Kasumi-1 (cell line): ENCODE measurements at places on chromosomes 6 and 20.

GRCh38 chr20:8390037-8390433 lies 258.0 kb downstream of the PLCB1 start:
- DNase-seq, result no peak

- peak; percentile 10 for DNase-seq
Observed at GRCh38 chr6:99543968-99544367, 24.5 kb downstream of the CCNC start.

DNA sequence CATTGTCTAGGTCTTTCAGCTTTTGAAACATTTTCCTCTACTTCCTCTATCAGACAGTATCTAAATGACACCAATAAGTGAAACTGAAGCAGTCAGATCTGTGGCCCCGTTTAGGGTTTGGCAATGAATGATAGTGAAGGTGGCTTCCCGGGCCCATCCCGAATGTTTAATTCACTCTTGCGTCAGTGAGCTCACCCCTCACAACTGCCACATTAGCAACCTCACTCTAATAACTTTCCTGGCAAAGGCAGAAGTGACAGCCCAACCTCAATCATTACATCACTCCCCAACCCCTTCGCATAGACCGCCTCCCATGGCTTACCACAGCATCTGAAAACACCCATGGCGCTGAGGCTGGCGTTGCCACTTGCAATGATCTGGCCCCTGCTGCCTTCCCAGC lies 92.4 kb upstream of the CD83 start:
- DNase-seq, result no peak

- no peak for DNase-seq
Observed at GRCh38 chr6:160065200-160065599, 56.4 kb upstream of the SLC22A1 start.

DNA sequence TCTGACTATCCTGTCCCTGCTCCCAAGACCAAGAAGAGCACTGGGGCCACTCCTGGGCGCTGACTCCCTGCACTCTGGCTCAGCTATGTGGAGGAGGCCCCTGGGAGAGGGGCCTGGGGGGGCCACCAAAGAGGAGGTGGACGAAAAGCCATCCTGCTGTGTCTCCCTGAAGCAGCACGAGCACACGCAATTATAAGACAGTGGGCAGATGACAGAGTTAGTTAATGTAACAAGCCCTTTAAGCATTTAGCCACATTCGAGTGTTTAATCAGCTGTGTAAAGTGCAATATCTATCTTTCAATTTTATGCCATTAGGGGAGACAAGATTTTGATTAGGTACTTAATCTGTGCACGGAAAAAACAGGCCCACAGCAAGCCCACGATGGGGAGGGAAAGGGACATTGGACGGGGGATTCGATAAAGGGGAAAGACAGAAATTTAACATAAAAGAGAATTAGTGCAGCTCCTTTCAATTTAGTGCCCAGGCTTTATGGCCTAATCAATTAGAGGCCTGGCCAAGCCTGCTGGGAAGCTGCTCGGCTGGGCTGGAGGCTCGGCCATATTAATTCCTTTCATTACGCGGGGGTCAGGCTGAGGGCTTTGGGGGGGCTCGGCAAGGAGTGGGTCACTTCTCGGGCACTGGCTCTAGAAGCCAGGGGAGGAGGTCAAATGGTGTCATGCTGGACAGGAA lies 286.2 kb downstream of the DHX35 start:
- no peak for DNase-seq

DNA sequence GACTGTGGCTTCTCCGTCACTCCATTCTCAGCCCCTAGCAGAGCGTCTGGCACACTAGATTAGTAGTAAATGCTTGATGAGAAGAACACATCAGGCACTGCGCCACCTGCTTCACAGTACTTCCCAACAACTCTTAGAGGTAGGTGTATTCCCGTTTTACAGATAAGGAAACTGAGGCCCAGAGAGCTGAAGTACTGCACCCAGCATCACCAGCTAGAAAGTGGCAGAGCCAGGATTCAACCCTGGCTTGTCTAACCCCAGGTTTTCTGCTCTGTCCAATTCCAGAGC lies 3.5 kb downstream of the PRND start:
- no peak for DNase-seq

DNA sequence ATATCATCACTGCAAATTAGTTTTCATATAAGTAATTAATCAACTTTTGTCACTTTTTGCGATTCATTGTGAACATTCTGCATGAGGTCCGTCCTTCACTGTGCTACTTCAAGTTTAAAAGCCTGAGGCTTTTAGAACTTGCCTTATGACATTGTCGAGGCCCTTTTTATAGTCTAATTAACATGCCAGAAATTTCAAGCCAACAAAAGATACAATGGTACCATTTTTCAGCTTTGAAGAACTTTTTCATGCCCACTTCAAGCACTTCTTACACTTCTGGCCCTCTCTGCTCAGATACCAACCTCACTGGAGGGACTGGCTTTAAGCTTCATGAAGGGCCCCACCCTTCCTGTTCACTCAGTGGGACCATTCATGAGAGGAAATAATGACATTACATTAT lies 323.1 kb downstream of the TPBG start:
- no peak for DNase-seq

GRCh38 chr6:98203170-98203806 lies 631.1 kb upstream of the POU3F2 start:
- peak; percentile 63 for DNase-seq

GRCh38 chr6:100664274-100665040 lies 199.7 kb upstream of the SIM1 start:
- DNase-seq, result peak; percentile 48

DNA sequence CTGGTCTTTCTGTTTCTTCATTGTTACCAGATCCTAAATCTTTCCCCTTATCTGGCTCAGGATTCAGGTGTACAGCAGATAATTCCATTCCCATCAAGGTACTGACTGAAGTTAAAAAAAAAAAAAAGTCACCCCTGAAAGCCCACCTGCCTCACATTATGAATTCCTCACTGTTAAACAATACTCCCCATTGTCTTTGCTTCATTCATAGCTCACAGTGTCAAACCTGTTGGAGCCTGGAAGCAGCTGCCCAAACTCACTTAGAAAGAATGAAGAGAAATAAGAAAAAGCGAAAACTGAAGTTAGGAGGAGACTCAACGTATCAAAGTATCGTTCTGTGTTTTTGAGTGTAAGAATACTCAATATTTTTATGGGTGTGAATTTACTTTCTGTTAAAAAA lies 1.8 kb upstream of the DCBLD1 start:
- no peak for DNase-seq

DNA sequence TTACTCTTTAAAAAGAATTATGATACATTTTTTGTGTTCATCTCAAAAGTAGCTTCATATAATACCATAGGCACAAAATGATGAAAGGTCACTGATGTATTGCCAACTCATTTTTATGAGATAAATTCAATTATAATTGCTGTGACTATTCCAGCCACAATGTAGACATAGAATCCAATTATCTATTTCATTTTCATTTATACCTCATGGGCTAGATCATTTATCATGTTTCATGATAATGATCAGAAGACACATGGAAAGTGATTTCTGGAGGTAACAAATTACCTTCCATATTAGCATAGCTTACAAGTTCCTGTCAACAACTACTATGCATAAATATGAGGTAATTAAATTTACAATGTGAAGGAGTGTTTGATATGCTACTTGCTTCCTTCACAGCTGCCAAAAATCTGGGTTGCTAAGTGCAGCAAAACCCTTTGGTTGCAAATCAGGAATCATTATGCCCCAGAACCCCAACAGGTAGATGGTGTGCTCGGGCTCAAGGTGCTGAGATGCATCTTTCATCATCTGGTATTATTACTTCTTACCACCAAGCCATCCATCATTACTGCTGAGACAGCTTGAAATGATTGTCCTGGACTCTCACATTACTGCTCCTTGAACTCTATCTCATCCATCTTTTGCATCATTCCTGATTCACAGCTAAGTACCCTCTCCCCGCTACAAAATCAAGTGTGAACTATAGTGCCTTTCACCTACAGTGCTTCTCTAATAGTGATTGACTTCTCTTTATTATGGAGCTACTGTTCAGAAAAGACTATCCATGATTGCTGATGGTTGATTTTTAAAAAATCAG lies 306.0 kb upstream of the THEMIS start:
- no peak for DNase-seq

GRCh38 chr6:121309768-121310469 lies 24.4 kb downstream of the TBC1D32 start:
- no peak for DNase-seq

GRCh38 chr20:20665606-20666332 lies 46.7 kb downstream of the RALGAPA2 start:
- DNase-seq, result no peak

DNA sequence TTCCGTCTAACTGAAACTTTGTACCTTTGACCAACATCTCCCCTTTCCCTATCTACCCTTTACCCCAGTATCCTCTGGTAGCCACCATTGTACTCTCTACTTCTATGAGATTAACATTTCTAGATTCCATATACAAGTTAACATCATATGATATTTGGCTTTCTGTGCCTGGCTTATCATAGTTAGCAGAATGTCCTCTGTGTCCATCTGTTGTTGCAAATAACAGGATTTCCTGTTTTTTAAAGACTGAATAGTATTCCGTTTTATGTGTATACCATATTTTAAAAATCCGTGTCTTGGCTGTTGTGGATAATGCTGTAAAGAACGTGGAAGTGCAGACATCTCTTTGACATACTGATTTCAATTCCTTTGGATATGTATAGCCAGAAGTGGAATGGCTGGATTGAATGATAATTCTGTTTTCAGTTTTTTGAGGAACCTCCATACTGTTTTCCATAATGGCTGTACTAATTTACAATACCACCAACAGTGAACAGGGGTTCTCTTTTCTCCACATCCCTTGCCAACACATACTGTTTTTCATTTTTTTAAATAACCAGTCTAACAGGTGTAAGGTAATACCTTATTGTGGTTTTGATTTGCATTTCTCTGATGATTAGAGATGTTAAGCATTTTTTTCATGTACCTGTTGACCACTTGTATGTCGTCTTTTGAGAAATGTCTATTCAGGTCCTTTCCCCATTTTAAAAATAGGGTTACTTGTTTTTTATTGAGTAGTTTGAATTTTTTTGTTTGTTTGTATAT lies 53.8 kb downstream of the CDC5L start:
- no peak for DNase-seq

GRCh38 chr20:17691758-17692157 lies 8.0 kb upstream of the BANF2 start:
- no peak for DNase-seq

GRCh38 chr6:22807818-22808217 lies 238.5 kb downstream of the HDGFL1 start:
- DNase-seq, result no peak

DNA sequence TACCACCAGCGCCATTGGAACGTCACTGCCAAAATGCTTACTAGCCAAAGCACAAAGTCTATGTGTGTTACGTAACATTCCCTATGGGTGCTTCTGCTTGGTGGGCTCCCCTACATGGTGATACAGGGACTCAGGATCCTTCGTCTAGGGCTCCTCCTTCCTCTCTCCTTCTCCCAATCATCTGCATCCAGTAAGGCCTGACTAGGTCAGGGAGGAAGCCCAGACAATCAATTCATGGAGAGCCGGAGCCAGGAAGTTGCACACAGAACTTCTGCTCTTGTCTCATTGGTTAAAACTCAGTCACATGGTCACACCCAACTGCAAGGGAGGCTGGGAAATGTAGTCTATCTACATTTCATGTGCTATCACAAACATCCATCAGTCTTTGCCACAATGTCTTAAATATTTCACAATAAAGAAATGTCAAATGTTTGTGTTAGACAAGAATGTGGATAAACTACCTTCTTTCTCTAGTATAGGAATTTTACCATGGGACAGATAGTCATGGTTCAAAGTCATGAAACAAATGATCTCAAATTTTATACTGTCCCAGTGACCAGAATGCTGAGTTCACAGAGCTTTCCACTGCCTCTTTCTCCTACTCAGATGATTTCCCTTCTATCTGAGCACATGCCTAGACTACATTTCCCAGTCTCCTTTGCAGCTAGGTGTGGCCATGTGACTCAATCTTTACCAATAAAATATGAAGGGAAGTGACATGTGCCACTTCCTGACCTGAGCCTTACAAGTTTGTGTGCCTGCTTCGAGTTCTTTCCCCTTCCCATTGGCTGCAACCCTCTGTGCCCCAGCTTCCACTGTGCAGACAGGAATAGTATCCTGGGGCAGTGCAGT lies 9.3 kb upstream of the KCNK15 start:
- DNase-seq, result peak; percentile 89

- DNase-seq, result no peak
Observed at GRCh38 chr6:167296902-167297301, 5.8 kb downstream of the UNC93A start.

GRCh38 chr20:46089167-46089416 lies 670 bp downstream of the NCOA5 start:
- no peak for DNase-seq

DNA sequence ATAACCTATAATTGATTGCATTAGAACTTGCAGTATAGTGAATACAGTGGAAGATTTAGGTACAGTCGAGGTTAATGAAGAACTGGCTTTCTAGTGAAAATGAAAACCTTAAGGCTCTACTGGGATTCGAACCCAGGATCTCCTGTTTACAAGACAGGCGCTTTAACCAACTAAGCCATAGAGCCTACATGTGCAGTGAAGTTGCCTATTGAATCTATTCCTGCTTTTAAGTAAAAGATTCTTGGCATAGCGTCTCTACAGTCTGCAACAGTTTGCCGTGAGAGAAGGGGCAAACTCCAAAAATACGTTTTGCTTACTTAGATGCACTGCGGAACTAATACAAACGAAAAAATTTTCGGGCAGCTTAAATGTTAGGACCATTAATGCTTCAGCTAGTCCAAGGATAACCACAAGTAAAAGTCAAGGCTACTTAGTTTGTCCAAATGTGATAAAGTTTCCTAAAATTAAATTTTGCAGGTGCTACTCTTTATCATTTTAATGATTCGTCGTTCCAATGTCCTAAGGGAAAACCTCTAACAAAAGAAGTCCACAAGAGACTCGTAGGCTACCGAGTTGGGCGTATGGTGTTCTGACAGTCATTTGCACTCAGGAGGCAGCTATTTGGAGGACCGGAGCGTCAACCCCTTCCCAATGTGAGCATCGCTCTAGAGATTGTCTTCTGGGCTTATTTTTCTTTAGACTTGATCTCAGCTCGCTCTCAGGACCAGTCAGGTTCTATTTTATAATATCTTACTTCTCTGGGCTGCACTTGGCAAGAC lies 31.3 kb upstream of the ZSCAN23 start:
- DNase-seq, result no peak

GRCh38 chr20:45115829-45116228 lies 855 bp upstream of the WFDC5 start:
- no peak for DNase-seq

GRCh38 chr20:24350923-24351368 lies 118.5 kb upstream of the SYNDIG1 start:
- DNase-seq, result no peak

DNA sequence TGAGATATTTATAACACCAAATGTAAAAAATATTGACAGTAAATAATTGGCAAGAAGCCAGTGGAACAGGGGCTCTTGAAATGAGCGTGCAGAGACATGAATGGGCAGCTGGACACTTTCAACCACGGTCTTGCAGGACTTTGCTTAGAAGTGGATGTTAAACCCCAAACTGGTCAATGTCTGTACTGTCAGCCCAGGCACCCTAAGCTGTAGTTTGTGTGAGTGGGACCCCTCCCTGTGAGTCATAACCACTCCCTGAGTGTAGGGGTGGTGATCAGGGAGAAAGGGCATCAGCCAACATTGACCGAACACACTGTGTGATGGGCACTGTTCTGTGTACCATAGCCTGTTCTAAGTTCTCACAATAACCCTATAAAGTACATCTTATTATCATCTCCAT lies 108.6 kb downstream of the FIG4 start:
- no peak for DNase-seq
